Naive B cell (primary cell): ENCODE measurements at places on chromosomes 11 and 22. TPM values are rescaled to one million over a fixed set of nuclear protein-coding genes. Genes with fewer than 3 reads are reported as not detected.
A peak's percentile ranks its signal among the peaks of the same experiment; 100 is the strongest.

- H3K36me3 ChIP-seq, result peaks cover 5% of the 10 kb centered on the region
- DNase-seq, result peak; percentile 41
- H3K27ac ChIP-seq, result peak overlapping the region; percentile 28
- H3K4me1 ChIP-seq, result peaks cover 25% of the 10 kb centered on the region
These were observed 66.1 kb upstream of the ARHGAP20 start for GRCh38 chr11:110778343-110778742.

C11orf21 gene
- polyA plus RNA-seq, result 8.3 TPM

DNA sequence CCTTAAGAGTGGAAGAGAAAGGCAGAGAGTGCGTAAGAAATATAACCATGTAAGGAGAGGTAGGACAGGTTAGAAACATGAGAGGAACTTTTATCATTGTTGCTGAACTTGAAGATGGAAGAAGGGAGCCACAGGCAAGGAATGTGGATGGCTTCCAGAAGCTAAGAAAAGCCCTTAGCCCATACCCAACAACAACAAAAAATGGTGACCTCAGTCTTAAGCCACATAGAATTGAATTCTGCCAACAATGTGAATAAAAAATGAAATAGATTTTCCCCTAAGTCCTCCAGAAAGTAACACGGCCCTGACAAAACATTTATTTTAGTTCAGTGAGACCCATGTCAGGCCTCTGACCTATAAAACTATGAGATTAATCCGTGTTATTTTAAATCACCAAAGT, 767.3 kb downstream of the FAM181B start:
- no peaks in the 10 kb centered on the region for H3K27me3 ChIP-seq
- no peak overlapping the region for H3K27ac ChIP-seq
- H3K36me3 ChIP-seq, result no peaks in the 10 kb centered on the region
- peaks cover 11% of the 10 kb centered on the region for H3K4me1 ChIP-seq

- peaks cover 53% of the 10 kb centered on the region for H3K4me1 ChIP-seq
- H3K27me3 ChIP-seq, result peaks cover 14% of the 10 kb centered on the region
- no peak for DNase-seq
- H3K36me3 ChIP-seq, result no peaks in the 10 kb centered on the region
- H3K27ac ChIP-seq, result no peak overlapping the region
These were observed 1317.2 kb downstream of the TBC1D22A start for GRCh38 chr22:48079505-48080290.

- no peaks in the 10 kb centered on the region for H3K4me1 ChIP-seq
- peaks cover 4% of the 10 kb centered on the region for H3K36me3 ChIP-seq
- no peak overlapping the region for H3K4me3 ChIP-seq
- no peak for DNase-seq
- no peak overlapping the region for H3K27ac ChIP-seq
These were observed 34.5 kb downstream of the RPUSD4 start for GRCh38 chr11:126176853-126177470.

CSF2RB gene
- polyA plus RNA-seq, result 6.6 TPM

FAM181B gene
- polyA plus RNA-seq, result not detected

CD3E gene
- polyA plus RNA-seq, result 0.73 TPM

DNA sequence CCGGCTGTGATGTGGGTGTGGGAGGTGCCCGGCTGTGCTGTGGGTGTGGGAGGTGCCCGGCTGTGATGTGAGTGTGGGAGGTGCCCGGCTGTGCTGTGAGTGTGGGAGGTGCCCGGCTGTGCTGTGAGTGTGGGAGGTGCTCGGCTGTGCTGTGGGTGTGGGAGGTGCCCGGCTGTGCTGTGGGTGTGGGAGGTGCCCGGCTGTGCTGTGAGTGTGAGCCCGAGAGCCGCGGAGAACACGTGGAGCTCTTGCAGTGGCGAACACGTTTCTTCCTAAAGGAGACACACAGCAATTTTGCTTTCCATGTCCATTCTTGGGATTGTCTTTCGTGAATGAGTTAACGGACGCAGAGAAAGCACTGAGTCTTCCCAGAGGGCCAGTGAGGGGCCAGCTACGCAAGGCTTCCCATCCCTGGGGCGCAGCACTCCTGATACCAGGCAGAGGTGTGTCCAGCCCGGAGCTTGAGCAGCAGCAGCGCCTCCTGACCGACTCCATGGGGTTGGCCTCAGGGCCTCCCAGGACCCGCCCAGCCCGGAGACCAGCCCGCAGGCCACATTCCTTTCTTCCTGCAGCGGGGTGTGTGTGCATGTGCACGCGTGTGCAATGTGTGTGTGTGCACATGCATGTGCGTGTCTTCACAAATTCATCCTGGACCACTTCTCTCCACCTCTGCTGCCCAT, 245.0 kb upstream of the B3GAT1 start:
- peaks cover 16% of the 10 kb centered on the region for H3K27me3 ChIP-seq
- peaks cover 5% of the 10 kb centered on the region for H3K4me1 ChIP-seq
- H3K4me3 ChIP-seq, result no peak overlapping the region
- DNase-seq, result no peak
- H3K36me3 ChIP-seq, result peaks cover 6% of the 10 kb centered on the region
- H3K27ac ChIP-seq, result no peak overlapping the region

C1QTNF5 gene
- polyA plus RNA-seq, result not detected

GRCh38 chr11:44702889-44703288, 23.9 kb upstream of the TSPAN18 start:
- peaks cover 22% of the 10 kb centered on the region for H3K27me3 ChIP-seq
- H3K4me3 ChIP-seq, result no peak overlapping the region
- peaks cover 12% of the 10 kb centered on the region for H3K36me3 ChIP-seq
- no peak overlapping the region for H3K27ac ChIP-seq
- DNase-seq, result no peak
- H3K4me1 ChIP-seq, result no peaks in the 10 kb centered on the region

- no peak overlapping the region for H3K27ac ChIP-seq
- peaks cover 4% of the 10 kb centered on the region for H3K4me1 ChIP-seq
- H3K36me3 ChIP-seq, result no peaks in the 10 kb centered on the region
- peak overlapping the region; percentile 56 for H3K4me3 ChIP-seq
These were observed 6.9 kb upstream of the MUC5AC start for GRCh38 chr11:1150769-1151365.

DNA sequence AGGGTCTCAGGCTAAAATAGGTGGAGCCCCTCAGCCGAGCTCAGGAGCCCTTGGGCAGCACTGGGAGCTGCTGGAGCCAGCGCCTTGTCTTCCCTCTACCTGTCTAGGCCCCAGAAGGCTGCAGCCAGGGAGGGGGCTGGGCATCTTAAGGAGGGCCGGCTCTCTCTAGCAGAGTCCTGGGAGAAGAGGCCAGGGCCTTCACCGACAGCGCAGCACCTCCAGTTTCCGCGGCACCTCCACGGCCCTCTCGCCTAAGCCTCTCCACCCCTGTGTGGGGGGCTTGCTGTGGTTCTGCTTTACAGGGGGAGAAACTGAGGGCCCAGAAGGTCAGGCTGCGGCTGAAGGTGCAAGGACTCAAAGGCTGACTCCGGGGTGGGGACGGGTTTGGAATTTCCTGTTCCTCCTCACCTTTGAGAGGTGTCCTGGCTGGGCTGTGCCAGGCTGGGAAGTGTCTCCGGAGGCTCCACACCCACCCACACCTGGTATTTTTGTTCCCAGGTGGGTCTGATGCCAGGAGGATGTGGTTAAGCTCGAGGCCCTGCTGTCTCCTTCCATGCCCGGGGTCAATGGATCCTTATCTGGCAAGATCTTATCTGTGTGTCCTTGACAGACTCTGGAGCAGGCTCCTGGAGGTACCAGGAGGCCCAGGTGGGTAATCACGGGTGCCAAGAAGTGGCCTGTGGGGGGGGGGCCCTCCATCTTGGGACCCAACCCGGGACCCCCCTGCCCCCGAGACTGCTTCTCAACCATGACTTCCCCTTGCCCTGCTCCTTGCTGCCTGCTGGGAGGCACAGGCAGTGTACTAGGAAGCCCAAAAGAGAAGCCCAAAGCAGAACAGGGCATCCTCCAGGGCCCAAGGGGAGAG, 95.3 kb upstream of the FGF3 start:
- peaks cover 10% of the 10 kb centered on the region for H3K4me1 ChIP-seq
- DNase-seq, result no peak
- H3K36me3 ChIP-seq, result no peaks in the 10 kb centered on the region
- H3K27me3 ChIP-seq, result peaks cover 55% of the 10 kb centered on the region

DNA sequence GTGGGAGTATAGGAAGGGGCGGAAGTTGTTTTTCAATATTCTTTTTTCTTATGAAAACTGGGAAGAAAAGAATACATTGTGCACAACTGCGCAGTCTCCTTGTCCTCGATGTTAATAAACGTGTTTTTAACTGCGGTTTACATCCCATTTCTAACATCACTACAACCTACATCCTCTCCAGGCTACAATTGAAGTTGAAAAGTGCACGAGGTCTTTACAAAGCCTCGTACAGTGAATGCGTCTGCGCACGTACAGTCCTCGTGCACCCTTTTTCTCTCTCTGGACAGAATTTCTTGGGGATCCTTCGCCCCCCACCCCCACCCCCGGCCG, 102.4 kb downstream of the WT1 start:
- peaks cover 7% of the 10 kb centered on the region for H3K4me1 ChIP-seq
- no peak for DNase-seq
- no peaks in the 10 kb centered on the region for H3K36me3 ChIP-seq
- H3K27me3 ChIP-seq, result peaks cover 70% of the 10 kb centered on the region

GRCh38 chr22:30829901-30830550, 135.4 kb downstream of the OSBP2 start:
- peaks cover 11% of the 10 kb centered on the region for H3K27me3 ChIP-seq
- H3K36me3 ChIP-seq, result no peaks in the 10 kb centered on the region
- DNase-seq, result no peak
- no peak overlapping the region for H3K27ac ChIP-seq
- H3K4me1 ChIP-seq, result no peaks in the 10 kb centered on the region
- H3K4me3 ChIP-seq, result no peak overlapping the region

DNA sequence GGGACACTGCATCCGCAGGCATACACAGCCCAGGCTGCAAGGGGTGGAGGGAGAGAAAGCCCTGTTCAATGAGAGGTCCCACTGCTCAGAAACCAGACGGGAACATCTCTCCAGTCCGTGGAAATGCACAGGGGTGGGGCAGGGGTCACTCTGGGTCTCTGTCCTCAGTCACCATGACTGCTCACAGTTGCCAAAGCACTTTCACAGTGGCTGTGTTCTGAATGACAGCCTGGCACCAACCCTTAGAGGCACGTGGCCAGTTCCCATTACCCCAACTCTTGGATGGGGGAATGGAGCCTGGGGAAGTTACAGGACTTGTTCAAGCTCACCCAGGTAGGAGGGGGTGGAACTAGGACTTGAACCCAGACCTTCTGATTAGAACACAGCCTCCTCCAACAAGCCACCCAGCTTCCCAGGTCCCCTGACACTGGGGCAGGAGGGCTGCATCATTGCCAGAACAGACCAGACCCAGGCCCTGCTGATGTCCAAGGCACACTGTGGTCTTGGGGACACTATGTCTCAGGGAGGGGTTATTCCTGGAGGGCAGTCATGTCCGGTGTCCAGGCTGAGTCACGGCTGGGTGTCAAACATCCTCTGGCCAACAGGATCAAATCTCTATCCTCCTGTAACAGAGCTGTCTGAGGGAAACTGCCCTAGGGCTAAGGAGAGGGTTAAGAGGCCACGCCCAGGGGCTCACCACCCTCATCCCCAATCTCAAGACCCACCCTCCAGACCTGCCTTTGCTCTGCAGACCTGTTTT, 8.2 kb downstream of the ZNF70 start:
- peaks cover 24% of the 10 kb centered on the region for H3K36me3 ChIP-seq
- DNase-seq, result no peak
- no peak overlapping the region for H3K27ac ChIP-seq
- H3K27me3 ChIP-seq, result no peaks in the 10 kb centered on the region
- H3K4me3 ChIP-seq, result no peak overlapping the region

- no peak for DNase-seq
- no peak overlapping the region for H3K27ac ChIP-seq
- H3K36me3 ChIP-seq, result peaks cover 2% of the 10 kb centered on the region
- H3K4me1 ChIP-seq, result peaks cover 5% of the 10 kb centered on the region
These were observed 33.8 kb downstream of the ZNF280B start for GRCh38 chr22:22474733-22475132.

GRCh38 chr11:113574171-113574570, 99.0 kb upstream of the DRD2 start:
- H3K36me3 ChIP-seq, result no peaks in the 10 kb centered on the region
- H3K27ac ChIP-seq, result peak overlapping the region; percentile 22
- H3K4me3 ChIP-seq, result no peak overlapping the region
- no peaks in the 10 kb centered on the region for H3K4me1 ChIP-seq
- DNase-seq, result no peak

GRCh38 chr11:118886681-118887111, 3.0 kb downstream of the CXCR5 start:
- H3K27ac ChIP-seq, result peak overlapping the region; percentile 100
- peak; percentile 87 for DNase-seq
- H3K36me3 ChIP-seq, result peaks cover 37% of the 10 kb centered on the region

- no peak for DNase-seq
- no peaks in the 10 kb centered on the region for H3K36me3 ChIP-seq
These were observed 492.9 kb upstream of the ANO3 start for GRCh38 chr11:25838918-25839625.

DNA sequence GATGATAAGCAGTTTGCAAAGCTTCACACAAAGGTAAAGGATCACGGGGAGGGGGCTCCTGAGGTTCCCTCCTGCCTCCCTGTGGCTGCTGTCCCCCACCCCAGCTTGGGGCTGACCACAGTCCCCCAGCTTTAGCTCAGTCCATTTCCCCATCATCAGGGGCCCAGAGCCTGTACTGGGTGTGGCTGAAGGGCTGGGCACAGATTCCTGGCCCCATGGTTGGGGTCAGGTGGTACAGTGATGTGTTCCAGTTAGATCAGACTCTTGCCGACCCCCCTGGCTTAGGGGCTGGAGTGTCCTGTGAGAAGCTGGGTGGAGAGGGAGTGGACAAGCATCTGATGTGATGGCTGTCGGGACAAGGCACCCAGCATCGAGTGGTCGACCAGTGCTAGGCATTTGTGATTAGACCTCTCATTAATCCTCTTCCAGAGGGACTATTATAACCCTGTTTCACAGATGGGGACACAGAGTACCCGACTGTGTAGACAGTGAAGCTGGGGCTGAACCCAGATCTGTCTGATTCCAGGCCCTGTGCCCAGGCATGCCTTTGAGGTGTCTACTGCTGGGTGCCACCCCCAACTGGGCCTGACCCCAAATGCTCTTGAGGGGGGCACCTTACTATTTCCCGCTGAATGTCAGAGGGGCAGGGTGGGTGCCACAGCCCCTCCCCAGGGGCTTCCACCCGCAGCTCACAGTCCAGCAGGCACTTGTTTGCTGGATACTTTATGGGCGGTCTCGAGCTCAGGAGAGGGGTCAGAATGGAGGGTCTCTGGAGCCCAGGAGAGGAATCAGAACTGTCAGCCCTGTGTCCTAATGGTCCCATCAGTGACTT, 4.3 kb downstream of the SHANK3 start:
- H3K27ac ChIP-seq, result no peak overlapping the region
- peaks cover 40% of the 10 kb centered on the region for H3K27me3 ChIP-seq
- peak overlapping the region; percentile 20 for H3K4me3 ChIP-seq
- H3K4me1 ChIP-seq, result peaks cover 24% of the 10 kb centered on the region

GRCh38 chr22:27247701-27248434, 553.7 kb downstream of the MN1 start:
- DNase-seq, result no peak
- no peaks in the 10 kb centered on the region for H3K36me3 ChIP-seq
- H3K27me3 ChIP-seq, result peaks cover 9% of the 10 kb centered on the region
- no peaks in the 10 kb centered on the region for H3K4me1 ChIP-seq

DNA sequence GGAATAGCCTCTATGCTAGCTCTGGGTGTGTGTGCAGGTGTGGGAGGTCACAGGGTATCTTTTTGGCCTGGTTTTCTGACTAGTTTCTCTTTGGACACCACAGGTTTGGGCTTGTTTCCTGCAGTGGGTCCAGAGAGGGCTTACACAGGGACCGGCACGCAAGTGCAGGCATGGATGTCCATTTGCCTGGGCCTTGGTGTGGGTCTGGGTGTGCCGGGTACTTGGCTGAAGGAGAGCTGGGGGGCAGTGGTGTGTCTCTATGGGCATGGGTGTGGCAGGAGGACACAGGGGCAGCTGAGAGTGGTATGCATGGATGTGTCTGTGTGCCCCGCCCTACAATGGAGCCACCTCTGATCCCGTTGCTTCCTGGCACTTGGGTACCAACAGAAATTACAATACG, 7.5 kb upstream of the KCNJ11 start:
- no peaks in the 10 kb centered on the region for H3K36me3 ChIP-seq
- no peak for DNase-seq
- peaks cover 7% of the 10 kb centered on the region for H3K4me1 ChIP-seq
- H3K27ac ChIP-seq, result no peak overlapping the region
